DND-41 (cell line): ENCODE measurements at places on chromosomes 6 and 20.

DNA sequence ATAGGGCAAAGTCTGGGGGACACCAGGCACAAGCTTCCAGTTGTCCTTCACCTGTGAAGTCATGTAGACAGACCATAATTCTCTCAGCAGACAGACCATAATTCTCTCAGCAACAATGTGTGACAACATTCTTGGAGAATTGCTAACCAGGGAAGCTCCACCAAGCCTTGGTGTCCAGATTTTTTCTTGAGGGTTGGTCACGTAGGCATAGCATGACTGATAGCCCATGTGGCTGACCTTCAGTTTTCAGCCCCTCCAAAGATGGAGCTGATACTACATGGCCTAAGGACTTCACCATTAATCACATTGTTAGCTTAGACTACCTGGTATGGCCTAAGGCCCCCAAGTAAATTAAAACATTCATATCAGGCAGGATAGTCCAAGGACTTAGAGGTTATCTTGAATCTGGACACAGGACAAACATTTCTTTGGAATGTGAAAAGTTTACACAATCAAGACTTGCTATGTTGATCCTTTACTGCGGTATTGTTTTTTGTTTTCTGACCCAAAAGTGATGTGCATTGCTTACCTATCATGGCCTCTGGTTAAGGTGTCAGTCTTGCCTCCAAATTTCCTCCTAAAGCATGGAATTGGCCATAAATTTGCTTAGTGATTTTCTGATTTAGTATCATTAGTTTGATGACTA is 76.9 kb downstream of the CEP57L1 start:
- H3K27ac ChIP-seq, result no peak overlapping the region

DNA sequence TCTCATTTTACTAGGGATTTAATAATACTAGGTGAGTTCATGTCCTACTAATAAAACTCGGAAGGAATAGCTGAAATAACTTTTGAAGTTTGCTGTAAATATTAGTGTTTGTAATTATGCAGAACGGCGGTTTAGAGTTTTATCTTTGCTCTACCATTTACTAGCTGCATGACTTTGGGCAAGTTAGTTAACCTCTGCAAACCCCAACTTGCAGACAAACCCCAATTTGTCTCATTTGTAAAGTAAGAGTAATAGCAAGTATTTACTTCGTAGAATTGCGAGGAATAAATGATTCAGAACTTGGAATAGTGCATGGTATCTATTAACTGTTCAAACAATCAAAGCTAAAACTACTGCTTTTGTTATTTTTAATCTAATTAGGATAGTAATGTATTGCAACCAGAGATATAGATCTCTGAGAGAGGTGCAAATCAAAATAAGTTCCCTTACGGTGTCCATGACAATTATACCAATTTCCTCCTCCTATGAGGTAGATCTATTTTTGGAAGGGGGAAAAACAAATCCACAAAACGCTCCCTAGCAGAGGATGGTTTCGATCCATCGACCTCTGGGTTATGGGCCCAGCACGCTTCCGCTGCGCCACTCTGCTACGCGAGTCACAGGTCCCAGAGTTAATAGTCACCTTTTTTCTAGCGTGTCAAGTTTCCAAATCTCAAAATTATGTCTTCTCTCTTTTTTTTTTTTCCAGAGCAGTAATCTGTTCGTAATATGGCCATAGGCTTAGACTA is 35.1 kb upstream of the BTN3A2 start:
- H3K4me3 ChIP-seq, result no peak overlapping the region
- DNase-seq, result no peak
- peaks cover 14% of the 10 kb centered on the region for H3K4me1 ChIP-seq
- no peaks in the 10 kb centered on the region for H3K36me3 ChIP-seq

DNA sequence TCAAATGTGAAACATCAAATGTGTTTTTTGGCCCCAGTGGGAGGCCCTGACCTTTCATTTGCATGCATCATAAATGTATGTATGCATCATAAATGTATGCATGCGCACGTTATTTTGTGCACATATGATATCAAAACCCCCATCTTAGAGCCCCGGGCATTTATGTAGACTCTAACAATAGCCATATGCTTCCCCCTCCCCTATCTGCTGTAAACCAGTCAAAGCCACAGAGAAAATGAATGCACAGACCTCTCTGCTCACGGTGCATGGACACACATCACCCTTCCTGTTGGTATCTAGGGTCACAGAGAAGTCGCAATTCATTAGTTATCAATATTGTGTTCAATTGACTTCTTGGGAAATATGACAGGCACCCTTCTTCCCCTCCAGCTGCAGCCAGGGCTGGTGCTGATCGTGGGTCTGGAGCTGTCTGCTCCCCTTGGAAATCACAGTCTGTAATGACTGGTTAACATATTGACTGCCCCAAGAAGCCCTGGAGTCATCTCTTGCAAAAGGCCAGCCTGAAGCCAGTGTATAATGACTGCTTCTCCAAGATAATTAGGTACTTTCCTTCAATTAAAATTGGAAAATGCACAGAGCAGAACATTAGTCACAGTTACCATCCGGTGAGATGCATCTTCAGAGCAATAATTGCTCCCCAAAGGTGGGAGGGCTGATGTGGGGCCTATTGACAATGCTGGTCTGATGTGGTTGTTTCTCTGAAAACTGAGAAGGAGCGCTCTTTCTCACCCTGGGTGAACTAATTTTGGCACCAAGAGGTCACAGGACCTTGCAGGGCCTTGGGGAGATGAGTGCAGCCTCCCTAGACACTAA is 532.2 kb downstream of the CDH26 start:
- DNase-seq, result no peak
- H3K4me1 ChIP-seq, result peaks cover 2% of the 10 kb centered on the region
- H3K27ac ChIP-seq, result no peak overlapping the region
- H3K27me3 ChIP-seq, result no peaks in the 10 kb centered on the region
- H3K4me3 ChIP-seq, result no peak overlapping the region

DNA sequence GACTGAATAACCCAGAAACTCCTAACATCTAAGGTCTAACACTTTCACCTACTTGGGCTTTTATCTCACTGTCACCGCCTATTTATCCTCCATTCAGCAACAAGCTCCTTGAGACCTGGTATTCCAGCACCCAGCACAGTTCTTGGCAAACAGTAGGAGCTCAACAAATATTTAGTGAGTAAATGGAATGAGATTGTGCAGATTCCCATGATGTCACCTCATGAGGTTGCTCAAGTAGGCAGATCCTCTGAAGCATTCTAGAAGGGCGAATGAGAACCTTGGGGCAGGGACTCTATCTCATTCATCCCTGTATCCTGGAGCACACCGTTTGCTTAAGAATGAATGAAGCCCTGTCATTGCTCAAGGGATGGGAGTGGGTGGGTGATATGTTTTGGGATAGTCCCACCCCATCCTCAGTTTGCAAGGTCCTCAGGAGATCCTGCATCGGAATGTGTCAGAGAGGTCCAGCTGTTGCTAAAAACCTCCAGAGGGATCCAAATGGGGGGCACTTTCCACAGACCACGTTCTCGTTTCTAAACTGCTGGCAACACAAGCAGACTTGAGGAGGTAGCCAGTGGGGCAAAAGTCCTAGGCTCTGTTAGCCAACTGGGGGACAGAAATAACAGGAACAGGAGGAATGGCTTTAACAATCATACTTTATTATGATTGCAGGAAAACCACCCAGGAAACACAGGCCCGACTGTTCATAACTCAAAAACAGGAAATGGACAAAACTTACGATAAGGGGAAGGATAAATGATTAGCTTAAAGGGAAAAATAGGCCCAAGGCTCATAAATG is 42.0 kb downstream of the EDN1 start:
- H3K4me1 ChIP-seq, result no peaks in the 10 kb centered on the region
- DNase-seq, result no peak
- H3K27ac ChIP-seq, result no peak overlapping the region
- no peaks in the 10 kb centered on the region for H3K36me3 ChIP-seq
- no peaks in the 10 kb centered on the region for H3K27me3 ChIP-seq
- no peak overlapping the region for H3K4me3 ChIP-seq

DNA sequence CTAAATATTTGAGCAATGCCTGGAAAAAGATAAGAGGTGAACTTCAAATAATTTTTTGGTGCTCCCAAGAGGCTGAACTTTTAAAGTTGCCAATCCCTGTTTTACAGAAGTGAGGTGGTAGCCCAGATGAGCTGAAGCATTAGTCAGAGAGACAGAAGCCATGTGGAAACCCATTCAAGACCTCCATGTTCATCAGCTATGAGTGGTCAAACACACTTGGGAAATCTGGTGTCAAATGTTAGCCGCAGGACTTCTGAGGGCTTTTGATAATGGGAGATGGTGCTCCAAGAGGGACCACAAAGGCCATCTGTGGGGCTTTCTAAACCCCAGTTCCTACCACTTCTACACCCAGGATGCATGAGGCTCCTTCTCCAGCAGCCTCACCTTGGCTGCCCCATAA is 77.5 kb upstream of the MRPS10 start:
- H3K4me3 ChIP-seq, result no peak overlapping the region
- H3K27me3 ChIP-seq, result no peaks in the 10 kb centered on the region
- H3K36me3 ChIP-seq, result peaks cover 5% of the 10 kb centered on the region; the same call in 1 of the 2 replicates
- H3K4me1 ChIP-seq, result no peaks in the 10 kb centered on the region; the same call in 1 of the 2 replicates
- DNase-seq, result no peak

DNA sequence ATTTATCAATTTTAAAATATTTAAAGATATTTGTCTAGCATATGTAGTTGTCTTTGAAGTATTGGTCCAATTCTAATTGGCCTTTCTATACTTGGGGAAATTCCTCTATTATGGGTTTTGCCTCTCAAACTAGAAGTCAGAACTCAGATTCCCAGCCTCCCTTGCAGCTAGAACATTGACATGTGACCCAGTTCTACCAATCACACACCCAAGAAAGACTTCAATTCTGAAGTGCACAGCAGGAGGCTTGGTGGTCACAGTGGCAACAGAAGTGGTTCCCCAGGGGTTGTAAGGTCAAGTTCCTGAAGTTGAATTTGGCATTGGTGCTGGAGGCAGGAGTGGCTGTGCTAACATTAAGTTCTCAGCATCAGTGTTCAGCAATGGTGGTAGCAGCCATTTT is 14.8 kb upstream of the FKBP5 start:
- H3K36me3 ChIP-seq, result no peaks in the 10 kb centered on the region
- H3K27me3 ChIP-seq, result peaks cover 2% of the 10 kb centered on the region
- H3K27ac ChIP-seq, result no peak overlapping the region
- no peak overlapping the region for H3K4me3 ChIP-seq
- no peaks in the 10 kb centered on the region for H3K4me1 ChIP-seq
- no peak for DNase-seq

DNA sequence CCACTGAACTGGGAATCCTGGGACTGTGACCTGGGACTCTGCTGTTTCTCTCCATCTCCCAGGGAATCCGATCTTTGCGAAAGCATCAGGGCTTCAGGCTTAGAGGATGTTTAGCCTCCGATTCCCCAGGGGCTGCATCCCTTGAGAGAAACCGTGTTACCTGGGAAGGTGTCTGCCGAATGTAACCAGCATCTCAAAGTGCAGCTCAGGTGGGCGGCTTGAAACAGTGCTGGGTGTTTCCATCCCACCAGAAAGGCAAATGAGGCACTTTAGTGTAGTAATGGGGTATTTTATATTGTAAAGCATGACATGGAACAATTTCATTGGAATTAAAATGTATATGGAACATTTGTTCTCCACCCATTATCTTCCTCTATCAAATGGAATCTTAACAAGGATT is 15.2 kb downstream of the CDH4 start:
- H3K27ac ChIP-seq, result no peak overlapping the region
- no peaks in the 10 kb centered on the region for H3K4me1 ChIP-seq
- no peak overlapping the region for H3K4me3 ChIP-seq
- no peak for DNase-seq
- H3K27me3 ChIP-seq, result peaks cover 35% of the 10 kb centered on the region
- no peaks in the 10 kb centered on the region for H3K36me3 ChIP-seq

DNA sequence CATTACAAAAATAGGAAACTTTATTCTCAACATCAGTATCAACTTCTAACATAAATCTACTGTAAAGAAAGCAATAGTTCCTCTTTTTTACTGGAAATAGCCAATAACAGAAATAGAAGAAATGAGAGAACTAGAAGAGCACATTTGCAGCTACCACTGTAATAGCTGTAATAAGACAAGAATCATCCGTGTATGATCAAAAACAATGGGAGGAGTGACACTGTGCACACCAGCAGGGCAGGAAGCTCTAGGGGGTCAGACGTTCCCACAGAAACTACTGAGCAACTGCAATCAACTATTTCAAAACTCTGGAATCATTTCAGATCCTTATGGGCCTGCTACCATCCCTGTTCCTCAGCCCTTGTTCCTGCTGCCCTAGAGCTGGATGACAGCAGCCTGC is 43.7 kb downstream of the NINL start:
- 0 out of 2 replicates have a peak overlapping the region, but pooled peaks have one; percentile 7 for H3K27ac ChIP-seq
- peaks cover 18% of the 10 kb centered on the region for H3K36me3 ChIP-seq
- no peaks in the 10 kb centered on the region for H3K27me3 ChIP-seq
